Dermis blood vessel endothelial cell (primary cell): ENCODE measurements at places on chromosomes 3 and 15. TPM values are rescaled to one million over a fixed set of nuclear protein-coding genes. Genes with fewer than 3 reads are reported as not detected.
A peak's percentile ranks its signal among the peaks of the same experiment; 100 is the strongest.

- no peak for DNase-seq
Measured at GRCh38 chr3:67691207-67691606, 36.8 kb upstream of the SUCLG2 start.

EIF2A gene
- 272 and 304 TPM in 2 replicates for total RNA-seq

IQCF5 gene
- not detected in 2 replicates for total RNA-seq

GRCh38 chr3:69462826-69463100 is 76.9 kb upstream of the FRMD4B start:
- peak; percentile 60 for DNase-seq

TRIM42 gene
- not detected in 2 replicates for total RNA-seq

DUOXA2 gene
- total RNA-seq, result not detected in 2 replicates

MYZAP gene
- 82.5 and 94.7 TPM in 2 replicates for total RNA-seq

GRCh38 chr3:39329493-39329892 is at the start of gene CCR8:
TSS of gene CCR8 (plus strand) at chr3:39329709. CDS start at chr3:39332332, 2,623 bp downstream.
- DNase-seq, result no peak

DNA sequence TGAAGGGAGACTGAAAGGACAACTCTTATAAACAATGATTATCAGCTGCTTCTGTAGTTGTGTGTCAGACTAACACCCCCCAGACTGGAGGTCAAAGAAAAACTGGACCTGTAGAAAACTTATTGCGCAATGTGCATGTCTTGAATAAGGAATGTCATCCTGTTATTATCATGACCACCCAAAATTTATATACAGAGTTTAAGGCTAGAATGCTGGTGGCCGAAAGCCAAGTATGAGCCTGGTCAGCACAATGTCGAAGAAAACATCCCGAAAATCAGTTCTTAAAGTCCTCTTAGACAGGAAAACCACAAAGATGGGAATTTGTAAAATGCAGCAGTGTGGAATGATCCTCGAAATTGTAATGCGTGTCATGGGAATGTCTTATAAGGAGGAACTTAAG is 29.3 kb downstream of the RFTN1 start:
- peak; percentile 93 for DNase-seq

DNA sequence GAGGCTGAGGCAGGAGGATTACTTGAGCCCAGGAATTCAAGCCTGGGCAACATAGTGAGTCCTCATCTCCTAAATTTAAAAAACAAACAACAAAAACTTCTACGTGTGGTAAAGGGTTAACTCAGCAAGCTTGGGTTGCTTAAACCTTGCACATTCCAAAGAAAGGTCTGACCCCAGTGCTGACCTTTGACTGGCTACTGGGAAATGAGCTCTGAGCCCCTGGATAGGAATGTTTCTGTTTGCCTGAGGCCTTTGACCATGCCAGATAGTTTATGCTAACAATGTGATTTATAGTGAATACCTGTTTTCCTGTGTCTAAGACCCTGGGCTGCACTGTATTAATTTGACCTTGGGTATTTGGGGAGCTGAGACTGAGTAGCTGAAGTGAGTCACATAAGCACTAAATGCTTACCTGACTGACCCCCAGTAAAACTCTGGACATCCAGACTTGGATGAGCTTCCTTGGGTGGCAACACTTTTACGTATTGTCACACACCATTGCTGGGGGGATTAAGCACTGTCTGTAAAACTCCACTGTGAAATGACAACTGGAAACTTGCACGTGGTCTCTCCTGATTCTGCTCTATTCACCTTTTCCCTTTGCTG is 20.7 kb downstream of the TCAIM start:
- no peak for DNase-seq

- DNase-seq, result no peak
Measured at GRCh38 chr3:17808994-17809393, 66.6 kb upstream of the TBC1D5 start.

CPOX gene
- 26.0 and 33.2 TPM in 2 replicates for total RNA-seq

GRCh38 chr15:75368689-75369239 is 357 bp upstream of the MAN2C1 start:
- no peak for DNase-seq

CCK gene
- not detected in 2 replicates for total RNA-seq

DNA sequence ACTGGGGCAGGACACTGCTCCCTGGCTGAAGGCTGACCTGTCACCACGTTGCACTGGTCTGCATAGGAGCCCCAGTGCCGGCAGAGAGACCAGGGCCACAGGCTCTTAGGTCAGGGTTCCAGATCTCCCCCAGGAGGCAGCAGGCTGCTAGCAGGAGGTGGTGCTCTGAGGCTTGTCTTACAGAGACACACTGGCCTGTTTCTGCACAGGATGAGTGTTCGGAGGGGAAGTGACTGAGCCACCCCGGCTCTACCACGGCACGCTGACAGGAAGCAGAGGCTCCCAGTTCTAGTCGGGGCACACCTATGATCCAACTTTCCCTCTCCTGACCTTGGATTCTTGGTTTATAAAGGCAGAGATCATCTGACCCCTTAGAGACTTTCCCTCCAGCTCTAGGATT is 8.6 kb downstream of the FBXL22 start:
- DNase-seq, result peak; percentile 51
